ENCODE measurements at places on chromosomes 7 and 10.

- DNase-seq: no peak
These were observed 678.1 kb downstream of the ANKRD7 start for GRCh38 chr7:118902600-118902999.

GRCh38 chr7:44693641-44694313 is 54.9 kb upstream of the ZMIZ2 start:
- DNase-seq: no peak

- no peak for DNase-seq
These were observed 10.8 kb downstream of the ZNF394 start for GRCh38 chr7:99489235-99489634.

- DNase-seq: peak; percentile 46
These were observed 637 bp downstream of the SAMD8 start for GRCh38 chr10:75111907-75112679.

DNA sequence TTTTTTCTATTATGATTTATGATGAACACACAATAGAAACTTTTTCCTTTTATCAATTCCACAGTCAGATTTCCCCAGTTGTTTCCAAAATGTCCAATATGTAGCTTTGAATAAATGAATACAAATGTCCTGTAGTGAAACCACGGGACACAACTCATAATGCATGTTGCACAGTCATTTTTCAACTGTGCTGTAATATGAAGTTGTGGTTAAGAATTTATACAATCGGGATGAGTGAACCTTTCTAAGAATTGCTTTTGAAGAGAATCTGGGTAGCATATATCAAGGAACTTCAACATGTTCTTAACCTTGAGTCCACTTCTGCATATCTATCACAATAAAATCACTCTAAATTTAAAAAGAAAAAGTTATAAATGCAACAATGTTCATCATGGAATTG is 14.6 kb upstream of the ST7 start:
- DNase-seq: no peak

GRCh38 chr7:26489391-26489790 is 197.7 kb downstream of the SNX10 start:
- DNase-seq: no peak

DNA sequence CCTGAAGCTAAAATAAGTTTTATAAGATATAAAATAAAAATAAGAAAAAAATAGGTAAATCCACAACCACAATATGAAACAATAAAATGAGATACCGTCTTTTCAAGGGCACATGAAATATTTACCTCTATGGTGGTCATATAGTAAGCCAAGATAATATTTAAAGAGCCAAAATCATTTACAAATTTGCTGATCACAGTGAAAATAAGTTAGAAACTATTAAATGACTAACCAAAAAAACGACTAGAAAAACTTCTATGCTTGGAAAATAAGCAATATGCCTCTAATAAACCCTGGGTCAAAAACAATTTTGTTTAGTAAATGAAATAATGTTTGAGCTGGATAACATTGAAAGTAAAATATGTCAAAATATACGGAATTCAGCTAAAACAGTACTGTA is 535.2 kb downstream of the GRID1 start:
- DNase-seq: no peak

DNA sequence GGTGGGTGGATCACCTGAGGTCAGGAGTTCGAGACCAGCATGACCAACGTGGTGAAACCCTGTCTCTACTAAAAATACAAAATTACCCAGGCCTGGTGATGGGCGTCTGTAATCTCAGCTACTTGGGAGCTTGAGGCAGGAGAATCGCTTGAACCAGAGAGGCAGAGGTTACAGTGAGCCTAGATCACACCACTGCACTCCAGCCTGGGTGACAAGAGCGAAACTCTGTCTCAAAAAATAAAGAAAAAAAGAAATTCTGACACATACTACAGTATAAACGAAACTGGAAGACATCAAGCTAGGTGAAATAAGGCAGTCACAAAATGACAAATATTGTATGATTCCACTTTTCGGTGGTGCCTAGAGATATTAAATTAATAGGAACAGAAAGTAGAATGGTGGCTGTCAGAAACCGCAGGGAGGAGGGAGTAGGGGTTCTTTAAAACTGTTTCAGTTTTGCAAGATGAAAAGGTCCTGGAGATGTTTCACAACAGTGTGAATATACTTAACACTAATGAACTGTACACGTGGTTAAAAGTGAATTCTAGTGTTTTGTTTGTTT is 23.2 kb downstream of the PILRA start:
- DNase-seq: peak; percentile 72

GRCh38 chr7:111083413-111083812 is 7.5 kb upstream of the LRRN3 start:
- peak; percentile 73 for DNase-seq

DNA sequence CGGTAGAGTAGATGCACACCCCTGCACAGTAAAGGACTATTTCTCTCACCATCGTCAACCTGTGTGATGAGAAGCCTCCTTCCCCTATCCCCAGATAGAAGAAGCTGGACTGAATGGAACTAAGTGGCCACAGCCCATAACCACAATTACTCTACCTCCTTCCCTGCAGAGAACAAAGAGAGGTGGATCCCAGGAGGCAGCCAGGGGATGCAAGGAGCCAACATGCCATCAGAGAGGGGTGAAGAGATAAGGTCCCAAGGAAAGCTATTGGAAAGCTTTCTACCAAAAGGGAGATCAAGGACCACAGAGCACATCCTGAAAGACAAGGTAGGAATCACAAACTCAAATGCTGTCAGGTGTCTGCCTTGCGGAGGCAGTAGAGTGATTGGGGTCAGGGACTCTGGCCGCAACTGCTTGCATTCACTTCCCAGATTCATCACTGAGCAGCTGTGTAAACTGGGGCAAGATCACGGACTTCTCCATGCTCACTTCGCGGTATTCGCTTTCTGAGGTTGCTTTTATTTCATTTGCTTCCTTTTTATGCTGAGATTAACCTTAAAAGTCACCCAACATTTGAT is 81.6 kb upstream of the MYO3A start:
- no peak for DNase-seq

DNA sequence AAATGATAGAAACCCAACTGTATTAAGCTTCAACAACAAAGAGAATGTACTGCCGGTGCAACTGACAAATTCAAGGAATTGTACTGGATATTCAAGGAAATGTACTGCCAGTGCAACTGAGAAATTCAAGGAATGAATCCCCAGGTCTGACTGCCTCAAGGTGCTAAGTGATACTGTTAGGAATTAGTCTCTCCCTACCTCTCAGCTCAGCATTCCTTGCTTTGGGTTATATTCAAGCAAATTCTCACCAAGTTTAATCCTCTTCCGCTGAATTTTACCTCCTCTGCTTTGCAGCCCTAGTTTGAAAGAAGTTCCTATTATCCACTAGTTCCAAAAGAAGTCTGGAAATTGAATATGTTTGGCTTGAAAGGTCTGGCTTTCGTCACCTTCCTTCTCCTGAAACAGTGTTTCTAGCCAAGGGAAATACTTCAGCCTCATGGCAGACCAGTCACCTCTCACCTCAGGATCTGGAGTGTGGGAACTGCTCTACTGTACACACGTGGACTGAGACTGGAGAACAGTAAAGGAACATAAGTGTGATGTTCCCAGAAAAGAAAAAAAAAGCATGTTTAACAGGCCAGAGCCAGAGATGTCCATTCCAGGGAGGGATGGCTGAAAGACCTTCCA is 60.4 kb downstream of the SORCS1 start:
- DNase-seq: no peak

- DNase-seq: no peak
These were observed 5.8 kb upstream of the IFRD1 start for GRCh38 chr7:112444505-112444904.

GRCh38 chr10:119313644-119314043 is 106.3 kb downstream of the GRK5 start:
- peak; percentile 50 for DNase-seq

DNA sequence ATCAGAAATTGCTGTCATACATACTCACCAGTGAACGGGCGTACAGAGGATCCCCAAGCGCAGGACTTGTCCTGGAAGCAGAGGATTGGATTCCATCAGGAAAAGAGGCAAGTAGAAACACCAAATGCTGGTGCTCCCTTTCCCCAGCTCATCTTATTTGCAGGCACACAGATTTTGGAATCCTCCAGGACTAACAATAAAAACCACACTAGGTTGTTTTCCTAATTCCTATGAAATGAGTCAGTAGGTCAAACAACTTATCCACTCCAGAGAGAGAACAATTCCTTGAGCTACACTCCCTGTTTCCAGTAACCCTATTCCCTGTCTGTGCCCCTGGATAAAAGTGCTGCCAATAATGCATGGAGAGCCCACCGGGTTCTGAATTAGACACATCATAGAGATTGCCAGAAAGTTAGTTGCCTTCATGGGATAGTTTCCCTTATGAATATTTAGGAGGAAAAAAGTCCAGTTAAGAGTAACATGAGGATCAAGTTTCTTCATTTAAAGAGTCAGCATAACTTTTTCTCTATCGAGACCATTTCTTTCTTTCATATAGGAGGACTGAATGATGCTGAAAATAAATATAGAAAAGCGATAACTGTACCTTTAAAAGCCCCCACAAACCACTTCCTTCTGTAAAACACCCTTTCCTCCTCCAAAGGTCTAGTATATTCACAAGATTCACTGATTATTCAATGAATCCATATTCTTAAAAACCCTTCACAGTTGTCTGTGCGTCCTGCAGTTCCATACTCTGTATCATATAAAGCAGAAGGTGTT is 178.3 kb upstream of the KLF14 start:
- DNase-seq: peak; percentile 8

DNA sequence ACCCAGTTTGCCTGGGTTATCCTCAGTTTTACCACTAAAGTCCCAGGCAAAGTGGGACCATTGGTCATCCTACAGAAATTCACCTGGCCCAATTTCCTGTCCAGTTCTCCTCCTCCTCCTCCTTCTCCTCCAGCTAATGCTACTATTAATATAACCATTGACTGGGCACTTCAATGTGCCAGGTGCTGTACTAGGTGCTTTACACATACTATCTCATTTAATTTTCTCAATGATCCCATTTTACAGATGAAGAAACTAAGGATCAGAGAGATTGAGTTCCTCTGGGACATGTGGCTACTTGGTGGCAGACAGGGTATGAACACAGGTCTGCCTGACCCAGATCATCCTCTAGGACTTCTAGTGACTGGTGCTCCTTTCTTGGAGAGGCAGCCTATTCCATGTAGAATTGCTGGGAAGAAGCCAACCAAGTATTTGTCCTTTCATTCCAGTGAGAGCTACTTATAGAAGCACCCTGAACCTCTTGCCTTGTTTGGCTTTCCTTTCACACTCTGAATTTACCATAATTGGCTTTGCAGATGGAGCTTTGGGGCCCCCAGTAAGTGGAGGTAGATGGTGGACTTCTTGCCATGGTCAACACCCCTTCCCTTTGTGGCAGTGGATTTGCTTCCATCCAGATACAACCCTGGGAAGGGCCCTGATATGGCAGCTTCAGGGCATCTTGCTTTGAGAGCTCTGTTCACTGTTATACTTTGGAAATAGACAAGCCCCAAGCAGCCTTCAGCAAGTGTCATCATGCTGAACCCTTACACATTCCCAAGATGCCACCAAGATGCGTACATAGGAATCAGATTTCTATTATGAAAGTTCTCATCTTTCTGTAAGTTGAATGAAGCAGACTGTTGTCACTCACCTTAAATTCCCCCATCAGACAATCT is 78.7 kb downstream of the MYOF start:
- no peak for DNase-seq

DNA sequence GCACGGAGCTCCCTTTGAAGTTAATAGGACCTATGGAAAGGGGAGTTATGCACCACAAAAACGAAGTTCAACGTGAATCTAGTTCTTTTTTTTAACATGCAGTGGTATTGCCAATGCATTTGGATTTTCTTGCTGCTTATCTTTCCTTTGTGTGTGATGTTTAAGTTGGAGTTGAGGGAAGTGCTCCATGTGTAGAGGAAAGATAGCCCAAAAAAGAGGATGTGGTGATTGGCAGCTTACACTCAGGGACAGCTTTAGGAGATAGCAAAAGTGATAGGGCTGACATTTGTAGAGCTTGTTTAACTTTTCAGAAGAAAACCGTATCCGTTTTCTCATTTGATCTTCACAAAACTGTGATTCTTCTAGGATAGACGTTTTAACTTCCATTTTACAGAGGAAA is 101.3 kb downstream of the MDFIC start:
- DNase-seq: no peak

DNA sequence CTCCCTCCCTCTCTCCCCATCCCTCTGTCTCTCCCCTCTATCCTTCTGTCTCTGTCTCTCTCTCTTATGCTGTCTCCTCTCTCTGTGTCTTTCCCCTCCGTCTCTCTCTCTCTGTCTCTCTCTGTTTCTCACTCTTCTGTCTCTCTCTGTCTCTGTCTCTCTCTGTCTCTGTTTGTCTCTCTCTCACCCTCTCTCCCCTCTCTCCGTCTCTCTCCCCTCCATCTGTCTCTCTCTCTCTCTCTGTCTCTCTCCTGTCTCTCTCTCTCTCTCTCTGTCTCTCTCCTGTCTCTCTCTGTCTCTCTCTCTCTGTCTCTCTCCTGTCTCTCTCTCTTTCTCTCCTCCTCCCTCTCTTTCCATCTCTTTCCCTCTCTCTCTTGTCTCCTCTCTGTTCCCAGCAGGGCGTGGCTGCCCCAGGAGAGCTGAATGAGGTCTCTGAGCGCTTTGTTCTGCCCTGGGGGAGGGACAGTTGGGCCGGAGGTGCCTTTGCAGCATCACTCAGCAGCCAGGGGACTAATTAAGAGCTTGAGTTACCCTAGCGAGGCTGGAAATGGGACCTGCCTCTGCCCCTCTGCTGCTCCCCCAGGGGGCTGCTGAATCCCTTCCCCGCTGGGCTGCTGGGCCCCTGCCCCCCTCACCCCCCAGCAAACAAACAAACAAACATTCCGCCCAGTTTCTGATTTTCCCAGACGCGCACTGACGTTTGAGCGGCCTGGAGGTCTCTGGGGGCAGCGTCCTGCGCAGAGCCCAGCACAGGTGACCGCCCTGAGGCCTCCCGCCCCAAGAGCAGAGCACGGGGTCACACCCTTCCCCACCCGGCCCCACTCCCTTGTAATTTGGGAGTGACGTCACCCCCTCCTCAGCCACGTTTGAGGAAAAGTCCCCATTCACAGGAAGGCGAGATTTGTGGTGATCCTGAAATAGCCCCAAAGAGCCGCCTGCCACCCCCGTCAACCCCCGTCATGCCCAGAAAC is 68.1 kb downstream of the PDGFA start:
- DNase-seq: no peak

DNA sequence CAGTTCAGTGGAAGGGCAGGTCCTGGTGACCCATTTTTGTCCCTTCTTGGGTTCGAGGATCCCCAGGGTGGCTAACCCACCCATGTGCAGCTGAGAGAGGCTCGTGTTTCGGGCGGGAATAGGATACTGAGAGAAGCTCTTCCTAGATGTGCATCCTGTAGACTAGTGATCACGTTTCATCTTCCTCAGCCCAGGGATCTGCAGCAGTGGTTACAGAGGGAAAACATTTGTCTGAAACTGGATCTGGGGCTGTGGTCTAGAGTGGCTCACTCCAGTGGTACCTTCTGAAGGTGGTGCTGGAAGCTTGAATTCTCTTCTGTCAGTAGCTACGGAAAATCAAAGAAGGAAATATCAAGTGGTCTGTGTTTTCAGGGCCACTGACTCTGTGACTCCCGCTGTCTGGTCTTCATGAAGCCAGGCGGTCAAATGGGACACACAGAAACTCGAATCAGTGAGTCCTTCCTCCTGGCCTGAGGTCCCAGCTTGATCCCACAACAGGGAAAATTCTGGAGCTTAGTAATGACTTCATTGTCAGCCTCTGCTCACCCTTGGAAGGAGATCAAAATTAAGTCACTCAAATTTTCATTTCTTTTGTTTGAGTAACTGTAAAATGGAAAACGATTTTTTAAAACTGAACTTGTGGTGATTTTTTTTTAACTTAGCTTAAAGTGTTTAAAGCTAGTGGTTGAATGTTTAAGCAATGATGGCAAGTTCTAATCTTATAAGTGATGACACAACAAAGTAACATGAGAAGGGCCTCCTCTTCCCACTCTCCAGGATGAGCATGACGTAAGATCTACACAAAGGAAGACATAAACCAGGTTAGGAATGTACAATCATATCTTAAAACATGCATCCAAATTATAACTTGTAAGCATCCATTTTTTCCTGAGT is 469.3 kb upstream of the KLF6 start:
- DNase-seq: no peak

All from stimulated activated CD4-positive, alpha-beta T cell treated with anti-CD3 and anti-CD28 coated beads, Interleukin-4, amount 100 ng/mL, for 24 hours (primary cell).